ENCODE measurements at places on chromosomes 6 and 20. TPM values are rescaled to one million over a fixed set of nuclear protein-coding genes. Genes with fewer than 3 reads are reported as not detected.
A peak's percentile ranks its signal among the peaks of the same experiment; 100 is the strongest.

- no peak for DNase-seq
Observed at GRCh38 chr20:63733579-63734081, 2.8 kb upstream of the LIME1 start.

DNA sequence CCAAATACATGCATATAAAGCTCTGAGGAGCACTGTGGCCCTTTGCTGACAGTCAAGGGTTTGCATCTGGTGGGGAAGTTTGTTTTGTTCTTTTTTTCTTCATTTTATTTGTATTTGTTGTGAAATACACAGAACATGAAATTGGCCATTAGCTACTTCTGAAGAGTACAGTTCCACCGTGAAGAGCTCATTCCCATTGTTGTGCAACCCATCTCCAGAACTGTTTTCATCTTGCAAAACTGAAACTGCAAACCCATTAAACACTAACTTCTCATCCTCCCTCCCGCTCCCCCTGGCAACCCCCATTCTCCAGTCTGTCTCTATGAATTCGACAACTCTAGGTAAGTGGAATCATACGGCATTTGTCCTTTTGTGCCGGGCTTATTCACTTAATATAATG lies 231.3 kb downstream of the TFAP2C start:
- no peak for DNase-seq

- no peak for DNase-seq
Observed at GRCh38 chr6:7905416-7905815, 5.2 kb downstream of the TXNDC5 start.

- no peak for DNase-seq
Observed at GRCh38 chr6:17653198-17653882, 53.2 kb downstream of the FAM8A1 start.

DNA sequence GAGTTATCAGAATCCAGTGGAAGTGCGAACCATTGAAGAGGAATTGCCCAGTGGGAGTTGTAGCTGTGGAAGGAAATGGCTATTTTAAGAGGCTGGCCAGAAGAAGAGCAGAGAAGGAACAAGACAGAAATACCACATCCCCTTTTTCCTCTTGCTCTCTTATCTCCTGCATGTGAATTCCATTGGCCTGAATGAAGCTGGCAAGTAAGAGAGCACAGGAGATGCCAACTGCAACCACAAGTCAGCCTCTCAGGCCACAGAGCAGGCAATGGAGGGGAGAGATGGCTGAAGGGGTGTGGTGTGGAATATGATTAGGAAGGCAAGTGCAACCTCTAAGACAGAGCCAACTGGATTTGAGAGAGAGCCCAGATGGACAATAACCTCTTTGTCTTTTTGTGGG lies 362.7 kb upstream of the IMPG1 start:
- DNase-seq: no peak

GRCh38 chr20:47125758-47126591 lies 230.5 kb downstream of the ZMYND8 start:
- no peak for DNase-seq

GRCh38 chr20:59469267-59470252 lies 134.8 kb upstream of the PHACTR3 start:
- no peak for DNase-seq

- DNase-seq: no peak
Observed at GRCh38 chr6:20712011-20712410, 177.8 kb downstream of the CDKAL1 start.

DNA sequence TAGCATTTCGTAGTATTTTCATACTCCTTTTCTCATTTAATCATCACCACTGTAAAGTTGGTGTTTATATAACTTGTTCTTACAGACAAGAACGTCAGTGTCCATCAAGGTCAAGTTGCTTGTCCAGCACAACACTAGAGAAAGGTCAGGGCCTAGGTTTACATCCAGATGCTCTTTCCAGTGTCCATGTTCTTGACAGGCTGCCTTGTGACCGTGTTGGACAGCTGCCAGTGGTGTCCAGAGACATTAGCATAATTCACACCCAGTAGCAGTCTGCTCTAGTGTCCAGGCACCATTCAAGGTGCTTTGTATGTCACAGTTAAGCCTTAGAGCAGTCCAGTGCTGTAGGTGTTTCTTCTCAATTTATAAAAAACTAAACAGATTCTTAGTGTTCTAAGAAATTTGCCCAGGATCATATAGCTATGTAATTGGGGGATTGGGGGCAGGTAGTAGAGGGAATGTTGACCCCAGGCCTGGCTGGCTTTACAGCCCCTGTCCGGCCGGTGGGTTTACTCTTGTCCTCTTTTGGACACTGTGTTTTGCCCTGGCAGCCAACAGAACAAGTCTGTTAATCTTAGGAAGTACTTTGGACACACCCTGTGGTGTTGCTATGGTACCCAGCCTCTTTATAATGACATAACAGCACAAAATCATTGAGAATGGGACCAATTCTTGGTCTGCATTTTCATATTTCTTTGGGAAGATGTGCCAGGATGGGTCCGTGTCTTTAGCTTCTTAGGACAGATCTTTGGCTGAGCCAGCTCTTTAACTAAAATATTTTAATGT lies 8.0 kb downstream of the STK35 start:
- no peak for DNase-seq

GRCh38 chr20:4891997-4892396 lies 109.3 kb downstream of the SLC23A2 start:
- no peak for DNase-seq

- DNase-seq: no peak
Observed at GRCh38 chr6:64996301-64996700, 710.7 kb downstream of the EYS start.

DNA sequence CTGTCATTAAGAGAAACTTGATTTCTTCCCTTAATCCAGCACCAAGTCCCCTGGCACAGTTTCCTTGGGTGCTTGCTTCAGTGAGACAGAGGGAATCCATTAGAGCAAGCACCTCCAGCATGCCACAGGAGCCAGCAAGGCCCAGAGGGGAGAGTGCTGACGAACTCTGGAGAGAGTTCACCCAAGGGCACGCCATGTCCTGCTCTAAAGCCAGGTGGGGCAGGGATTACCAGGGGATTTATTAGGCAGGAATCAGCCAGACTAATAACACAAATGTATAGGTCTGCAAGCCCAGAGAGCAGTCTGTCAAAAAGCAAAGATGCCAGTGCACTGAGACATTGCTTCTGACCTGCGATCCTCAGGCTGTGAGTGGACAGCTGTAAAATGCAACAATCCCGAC lies 155.4 kb upstream of the SYNDIG1 start:
- DNase-seq: no peak

- no peak for DNase-seq
Observed at GRCh38 chr6:42846505-42846904, 32.9 kb upstream of the RPL7L1 start.

GRCh38 chr6:48766349-48766748 lies 655.4 kb upstream of the PTCHD4 start:
- DNase-seq: peak; percentile 63

- no peak for DNase-seq
Observed at GRCh38 chr6:42241915-42242314, 24.3 kb upstream of the MRPS10 start.

GRCh38 chr6:166620478-166621113 lies 6.5 kb downstream of the RPS6KA2 start:
- DNase-seq: no peak

GRCh38 chr20:40336533-40336932 lies 352.5 kb downstream of the MAFB start:
- no peak for DNase-seq

GRCh38 chr6:34922177-34922663 lies 33.2 kb downstream of the ANKS1A start:
- DNase-seq: peak; percentile 77

DNA sequence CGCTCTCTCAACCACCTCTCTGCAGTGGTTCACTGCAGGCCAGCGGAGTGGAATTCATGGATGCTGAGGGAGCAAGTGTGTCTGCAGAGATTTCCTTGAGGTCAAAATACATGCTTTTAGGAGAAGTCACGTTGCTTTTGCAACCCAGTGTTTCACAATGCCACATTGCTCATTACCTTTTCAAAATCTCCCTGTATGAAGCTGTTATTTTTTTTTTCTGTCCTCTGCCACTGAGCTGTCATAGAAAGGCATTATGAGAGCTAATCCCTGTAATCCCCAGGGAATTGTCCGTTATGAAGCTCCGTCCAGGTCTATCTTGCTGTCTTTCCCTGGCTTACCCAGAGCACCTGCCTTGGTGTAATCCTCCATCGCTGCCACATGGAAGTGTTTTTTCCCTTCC lies 60.5 kb upstream of the SLC22A23 start:
- DNase-seq: peak; percentile 89

DNA sequence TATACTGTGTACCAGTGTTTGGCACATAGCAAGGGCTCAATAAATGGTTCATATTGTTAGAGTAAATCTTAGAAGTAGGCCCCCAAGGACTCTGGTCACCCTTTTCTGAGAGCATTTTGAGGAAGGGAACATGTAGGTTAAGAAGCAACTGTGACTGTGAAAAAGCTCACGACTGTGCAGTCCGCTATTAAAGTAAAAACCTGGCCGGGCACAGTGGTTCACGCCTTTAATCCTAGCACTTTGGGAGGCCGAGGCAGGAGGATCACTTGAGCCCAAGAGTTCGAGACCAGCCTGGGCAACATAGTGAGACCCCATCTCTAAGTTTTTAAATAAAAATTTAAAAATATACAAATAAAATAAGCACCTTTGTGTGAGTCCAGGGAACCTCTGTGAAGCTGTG lies 5.0 kb downstream of the ZDHHC14 start:
- DNase-seq: no peak

DNA sequence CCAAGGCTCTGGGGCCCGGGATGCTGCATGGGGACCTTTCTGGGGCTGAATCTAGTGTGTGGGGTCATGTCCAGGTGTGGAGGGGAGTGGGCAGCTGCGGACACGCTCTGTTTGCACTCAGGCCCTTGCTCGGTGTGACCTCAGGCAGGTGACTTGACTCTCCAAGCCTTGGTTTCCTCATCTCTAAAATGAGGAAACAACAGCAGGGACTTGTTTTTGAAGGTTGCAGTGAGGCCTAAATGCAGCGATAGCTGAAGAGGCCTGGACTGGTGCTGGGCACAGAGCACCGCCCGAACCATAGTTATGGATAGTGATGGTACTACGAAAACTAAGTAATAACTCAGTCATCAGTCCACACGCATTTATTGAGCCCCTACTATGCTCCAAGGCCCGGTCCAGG lies 91.8 kb downstream of the NOL4L start:
- no peak for DNase-seq

GRCh38 chr6:119145111-119145510 lies 66.6 kb upstream of the FAM184A start:
- no peak for DNase-seq

GRCh38 chr6:147508866-147509608 lies 547 bp downstream of the SAMD5 start:
- DNase-seq: no peak

DNA sequence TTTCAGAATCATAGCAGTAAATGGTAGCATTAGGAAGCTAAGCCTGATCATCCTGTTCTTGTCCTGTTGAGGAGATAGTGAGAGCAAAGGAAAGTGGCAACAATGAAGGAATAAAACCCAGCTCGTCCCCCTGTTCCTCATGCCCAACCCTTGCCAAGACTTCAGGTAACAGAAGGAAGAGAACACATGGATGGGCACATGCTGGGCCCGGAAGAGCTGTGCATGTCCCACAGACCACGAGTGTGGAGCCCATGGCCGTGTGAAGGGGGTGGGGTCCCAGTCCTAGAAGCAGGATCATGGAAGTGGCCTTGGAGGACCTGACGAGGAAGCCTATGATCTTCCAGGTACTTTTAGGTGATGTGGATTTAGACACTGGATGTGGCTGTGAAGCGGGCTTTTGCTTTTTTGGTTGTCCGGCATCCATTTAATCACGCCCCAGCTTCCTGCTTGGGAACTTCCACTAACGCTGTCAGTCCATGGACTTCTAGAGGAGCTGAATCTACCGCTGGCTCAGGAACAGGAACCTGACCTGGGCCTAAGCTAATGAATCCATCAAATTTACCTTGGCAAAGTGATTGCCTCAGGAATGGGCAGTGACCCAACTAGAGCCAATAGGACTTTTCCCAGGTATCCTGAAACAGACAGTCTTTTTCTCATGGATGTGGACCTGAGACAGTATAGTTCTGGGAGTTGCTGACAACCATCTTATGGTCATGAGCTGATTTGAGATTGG lies 79.3 kb upstream of the ARMC2 start:
- no peak for DNase-seq

DNA sequence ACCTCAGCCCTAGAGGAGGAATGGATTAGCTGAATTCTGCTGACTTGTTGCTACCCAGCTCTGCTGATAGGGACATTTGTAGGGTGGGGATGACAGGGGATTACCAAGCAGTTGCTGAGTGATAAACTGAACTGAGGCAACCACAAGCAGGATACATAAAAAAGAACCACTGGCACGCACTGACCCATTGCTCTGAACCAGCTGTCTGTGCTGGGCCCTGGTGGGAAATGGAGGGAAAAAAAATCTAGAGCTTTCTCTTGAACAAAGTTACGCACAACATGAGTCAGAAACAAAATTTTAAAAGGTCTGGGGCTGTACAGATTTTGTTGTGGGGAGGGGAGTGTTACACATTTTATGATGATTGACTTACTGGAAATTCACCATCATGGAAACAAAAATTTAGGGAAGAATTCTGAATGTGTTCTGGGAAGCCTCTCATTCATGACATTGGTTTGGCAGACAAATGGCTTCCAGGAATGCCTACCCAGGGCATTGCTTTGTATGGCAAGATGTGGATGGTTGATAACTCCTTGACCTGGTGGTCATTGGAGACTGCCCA lies 37.7 kb downstream of the FOXO3 start:
- peak; percentile 55 for DNase-seq

- no peak for DNase-seq
Observed at GRCh38 chr6:116374586-116374985, 3.8 kb downstream of the DSE start.

- DNase-seq: no peak
Observed at GRCh38 chr6:16190214-16190613, 48.2 kb upstream of the GMPR start.

DNA sequence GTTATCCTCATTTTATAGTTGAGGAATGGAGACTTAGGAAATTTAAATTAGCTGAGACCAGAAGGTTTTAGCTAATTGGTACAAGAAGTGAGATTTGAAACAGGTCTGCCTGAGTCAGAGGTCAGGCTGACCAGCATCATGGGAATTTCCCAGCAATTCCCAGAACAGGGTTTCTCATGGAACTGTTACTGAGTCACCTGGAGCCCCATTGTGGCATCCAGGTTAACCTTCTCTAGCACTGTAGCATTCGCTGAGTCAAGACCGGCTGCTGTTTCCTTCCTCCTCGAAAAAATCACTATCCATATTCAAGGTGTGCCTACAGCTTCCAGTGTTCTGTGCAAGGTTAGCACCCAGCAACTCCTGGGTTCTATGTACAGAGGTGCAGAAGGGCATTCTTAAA lies 238.0 kb upstream of the MAN1A1 start:
- no peak for DNase-seq

- DNase-seq: no peak
Observed at GRCh38 chr6:8321671-8322404, 113.5 kb downstream of the SLC35B3 start.

SESN1 gene
- 15.1 TPM for total RNA-seq

BMP7 gene
- not detected for total RNA-seq

PSORS1C1 gene
- total RNA-seq: 4.4 TPM

ALDH8A1 gene
- total RNA-seq: 0.10 TPM

ACTL10 gene
- total RNA-seq: 1.8 TPM

TREML2 gene
- total RNA-seq: not detected

STX11 gene
- 0.57 TPM for total RNA-seq

SYNCRIP gene
- 114 TPM for total RNA-seq

HLA-DOB gene
- total RNA-seq: not detected

LY6G6D gene
- not detected for total RNA-seq

PHACTR1 gene
- 3.5 TPM for total RNA-seq

SLC25A27 gene
- 0.57 TPM for total RNA-seq
